LoVo (cell line): ENCODE measurements at places on chromosomes 6 and 20.

GRCh38 chr20:46946796-46947195, 52.2 kb downstream of the EYA2 start:
- DNase-seq = no peak

DNA sequence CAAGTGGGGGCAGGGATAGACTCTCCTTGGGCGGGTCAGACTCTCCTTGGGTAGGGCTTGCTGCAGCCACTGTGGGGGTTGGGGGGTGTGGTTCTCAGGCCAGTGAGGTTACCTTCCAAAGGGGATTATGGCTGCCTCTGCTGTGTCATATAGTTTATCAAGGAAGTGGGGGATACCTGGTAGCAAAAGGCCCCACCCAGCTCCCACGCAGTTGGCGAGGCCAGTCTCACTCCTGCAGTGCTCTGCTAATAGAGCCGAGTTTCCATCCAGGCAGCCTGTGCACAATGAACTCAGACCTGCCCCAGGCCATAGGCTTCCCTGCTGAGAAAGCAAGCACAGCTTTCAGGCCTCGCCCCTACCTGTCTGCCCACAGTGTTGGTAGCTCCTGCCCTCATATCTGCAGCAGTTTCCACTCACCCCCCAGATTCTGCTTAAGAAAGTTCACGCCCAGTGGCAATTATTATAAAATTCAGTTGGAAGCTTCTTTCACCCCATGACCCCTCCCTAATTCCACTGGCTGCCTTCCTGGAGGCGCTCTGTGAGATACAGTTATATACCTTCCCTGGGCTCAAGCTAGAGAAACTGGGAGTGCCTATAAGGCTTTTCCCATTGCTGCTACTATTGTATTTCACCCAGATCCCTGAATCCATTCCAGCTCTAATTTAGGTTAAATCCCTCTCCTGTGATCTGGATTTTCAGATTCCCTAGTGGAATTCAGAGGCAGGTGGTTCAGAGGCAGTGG, 56.1 kb downstream of the HDDC2 start:
- DNase-seq = peak; percentile 77

GRCh38 chr6:113862112-113862511, 5.0 kb downstream of the MARCKS start:
- no peak for DNase-seq

DNA sequence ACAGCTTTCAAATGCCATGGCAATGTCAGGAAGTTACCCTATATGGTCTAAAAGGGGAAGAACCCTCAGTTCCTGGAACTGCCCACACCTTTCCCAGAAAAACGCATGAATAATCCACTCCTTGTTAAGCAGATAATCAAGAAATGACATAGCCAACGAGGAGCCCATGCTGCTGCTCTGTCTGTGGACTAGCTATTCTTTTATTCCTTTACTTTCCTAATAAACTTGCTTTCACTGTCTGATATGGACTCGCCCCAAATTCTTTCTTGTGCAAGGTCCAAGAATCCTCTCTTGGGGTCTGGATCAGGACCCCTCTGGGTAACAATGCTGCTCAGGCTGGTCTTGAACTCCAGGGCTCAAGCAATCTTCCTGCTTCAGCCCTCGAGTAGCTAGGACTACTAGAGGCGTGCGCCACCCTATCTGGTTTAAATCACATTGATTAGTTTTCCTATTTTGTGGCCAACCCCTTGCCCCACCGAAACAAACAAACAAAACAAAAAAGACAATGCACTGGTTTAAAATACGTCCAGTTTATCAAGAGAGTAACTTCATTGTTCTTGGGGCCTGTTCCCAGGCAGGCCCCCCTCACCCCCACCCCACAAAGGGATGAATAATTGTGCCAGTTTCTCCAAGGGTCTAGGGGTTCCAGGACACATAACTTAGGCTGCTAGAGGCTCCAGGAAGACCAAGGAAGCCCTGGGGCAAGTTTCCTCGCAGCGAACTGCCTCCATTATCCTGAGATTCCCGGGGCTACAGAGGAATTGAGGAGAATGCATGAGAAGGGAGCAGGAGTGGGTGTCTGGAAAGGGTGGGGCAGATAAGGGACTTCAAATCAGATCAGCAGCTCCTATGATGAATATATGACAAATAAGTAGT, 10.1 kb upstream of the AKAP12 start:
- DNase-seq = no peak

DNA sequence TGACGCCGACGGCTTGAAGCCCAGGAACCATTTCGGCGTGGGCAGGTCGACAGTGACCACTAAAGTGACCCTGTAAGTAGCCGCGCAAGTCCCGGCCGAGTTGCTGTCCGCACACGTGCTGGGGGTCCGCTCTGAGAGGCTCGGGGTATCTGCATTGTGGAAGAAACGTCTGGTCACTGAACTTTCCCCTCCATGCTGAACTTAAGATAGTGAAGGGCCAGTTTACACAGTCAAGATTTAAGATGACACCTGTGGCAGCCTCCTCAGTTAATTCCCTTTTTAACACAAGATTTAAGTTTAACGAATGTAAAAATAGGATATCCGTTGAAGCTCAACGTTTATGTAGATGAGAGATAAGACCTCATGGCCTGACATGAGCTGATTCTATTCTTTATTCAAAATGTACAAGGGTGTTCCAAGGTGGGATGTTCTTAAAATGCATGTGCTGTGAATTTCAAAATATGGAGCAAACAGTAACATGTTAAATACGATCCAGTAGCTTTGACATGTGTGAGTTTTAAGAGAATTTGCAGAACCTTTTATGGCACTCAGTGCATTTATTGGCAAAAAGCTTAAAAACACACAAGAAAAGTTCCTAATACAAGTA, 116.2 kb downstream of the RTN4IP1 start:
- no peak for DNase-seq
